Fibroblast of mammary gland (primary cell): ENCODE measurements at places on chromosomes 4 and X.

GRCh38 chr4:176013476-176014247 lies 52.0 kb upstream of the WDR17 start:
- DNase-seq, result no peak

DNA sequence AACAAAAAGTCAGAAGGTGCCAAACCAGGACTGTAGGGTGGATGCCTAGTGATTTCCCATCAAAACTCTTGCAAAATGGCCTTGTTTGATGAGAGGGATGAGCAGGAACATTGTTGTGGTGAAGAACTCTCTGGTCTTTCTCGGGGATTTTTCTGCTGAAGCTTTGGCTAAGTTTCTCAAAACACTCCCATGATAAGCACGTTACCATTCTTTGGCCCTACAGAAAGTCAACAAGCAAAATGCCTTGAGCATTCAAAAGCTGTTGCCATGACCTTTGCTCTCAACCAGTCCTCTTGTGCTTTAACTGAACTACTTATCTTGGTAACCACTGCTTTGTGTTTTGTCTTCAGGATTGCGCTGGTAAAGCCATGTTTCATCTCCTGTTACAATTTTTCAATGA lies 3.0 kb upstream of the SEC31A start:
- peak; percentile 40 for DNase-seq

DNA sequence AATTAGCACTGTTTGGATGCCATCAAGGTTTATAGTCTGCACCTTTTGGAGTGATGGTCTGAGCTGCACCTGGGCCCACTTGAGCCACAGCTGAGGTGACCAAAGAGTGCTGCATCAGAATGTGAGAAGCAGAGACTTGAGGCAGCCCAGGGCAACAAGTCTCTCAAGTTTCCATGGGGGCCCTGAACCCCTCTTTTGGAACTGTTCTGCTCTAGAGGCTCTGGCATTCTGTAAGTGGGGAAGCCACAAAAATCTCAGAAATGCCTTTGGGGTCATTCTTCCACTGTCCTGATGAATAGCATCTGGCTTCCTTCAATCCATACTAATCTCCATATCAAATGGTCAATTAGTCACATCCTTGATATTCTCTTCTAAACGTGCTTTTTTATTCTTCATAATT lies 298.4 kb upstream of the MAOA start:
- no peak for DNase-seq

- no peak for DNase-seq
Measured at GRCh38 chrX:48890296-48890925, 7.2 kb downstream of the TIMM17B start.
